CD4-positive, alpha-beta T cell treated with Interleukin-21 for 1 hour (primary cell): ENCODE measurements at places on chromosomes 7 and 10.

- peak; percentile 74 for DNase-seq
These were observed 27.1 kb upstream of the PRKCQ start for GRCh38 chr10:6607182-6607581.

DNA sequence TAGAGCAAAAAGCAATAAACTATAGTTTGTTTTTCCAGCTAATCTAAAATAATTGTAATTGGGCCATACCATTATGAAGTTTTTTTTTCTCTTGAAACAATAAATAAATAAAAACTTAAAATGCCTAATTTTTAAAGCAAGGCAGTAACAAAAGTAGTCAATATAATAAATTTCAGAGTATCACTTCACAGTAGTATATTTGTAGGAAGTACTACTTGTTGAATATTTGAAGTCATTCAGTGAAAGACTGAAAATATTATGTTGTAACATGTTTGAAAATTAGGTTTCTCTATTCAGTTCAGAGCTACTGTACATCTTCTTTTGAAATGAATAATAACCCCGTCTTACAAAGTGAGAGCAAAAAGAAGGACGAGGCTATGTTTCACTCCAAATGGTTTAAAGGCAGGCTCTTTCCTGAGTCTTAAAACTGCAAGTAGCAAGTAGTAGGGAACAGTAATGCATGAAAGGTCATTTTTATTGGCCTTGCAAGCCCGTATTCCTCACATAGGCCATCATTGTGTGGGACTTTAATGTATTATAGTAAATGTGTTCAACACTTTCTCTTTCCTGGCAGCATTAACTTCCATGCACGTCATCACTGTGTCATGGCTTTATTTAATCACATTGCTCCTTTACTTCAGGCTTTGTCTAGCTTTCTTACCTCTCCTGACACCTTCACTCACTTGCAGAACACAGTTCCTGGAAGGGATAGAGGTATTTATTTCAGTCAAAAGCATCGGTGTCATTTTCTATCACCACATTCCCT lies 141.4 kb downstream of the VTI1A start:
- no peak for DNase-seq

- no peak for DNase-seq
These were observed 26.7 kb downstream of the YWHAG start for GRCh38 chr7:76332078-76332477.

DNA sequence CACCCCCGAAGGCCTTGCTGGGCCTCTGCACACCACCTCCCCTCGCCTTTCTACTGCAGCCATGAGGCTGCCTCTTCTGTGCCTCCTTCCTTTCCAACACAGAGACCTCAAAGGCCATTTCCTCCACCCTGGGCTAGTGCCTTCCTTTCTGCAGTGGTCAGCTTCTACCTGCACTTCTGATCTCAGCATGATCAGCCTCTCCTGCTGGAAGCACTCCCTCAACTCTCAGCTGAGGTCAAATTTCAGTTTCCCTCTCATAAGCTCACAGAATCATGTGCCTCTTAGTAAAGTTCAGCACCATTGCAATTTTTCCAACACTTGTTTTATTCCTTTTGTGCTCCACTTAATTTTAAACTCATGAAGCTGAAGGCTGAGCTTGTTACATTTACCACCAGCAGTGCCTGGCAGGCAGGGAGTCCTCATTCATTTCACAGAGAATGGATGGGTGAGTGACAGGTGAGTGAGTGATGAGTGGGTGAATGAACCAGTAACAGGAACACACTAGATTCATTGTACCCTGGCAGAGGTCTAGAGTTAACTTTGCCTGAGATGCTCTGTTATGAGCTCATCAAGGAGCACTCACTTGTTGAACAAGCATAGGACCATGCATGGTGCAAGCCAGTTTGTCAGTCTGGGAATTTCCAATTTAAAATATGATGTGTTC lies 124.0 kb upstream of the PRSS58 start:
- DNase-seq: no peak

GRCh38 chr10:21315645-21316220 lies 209.7 kb downstream of the SKIDA1 start:
- no peak for DNase-seq

GRCh38 chr7:31602041-31602625 lies 84.9 kb upstream of the PPP1R17 start:
- DNase-seq: no peak

GRCh38 chr10:122120008-122120744 lies 131.2 kb downstream of the TACC2 start:
- DNase-seq: no peak

DNA sequence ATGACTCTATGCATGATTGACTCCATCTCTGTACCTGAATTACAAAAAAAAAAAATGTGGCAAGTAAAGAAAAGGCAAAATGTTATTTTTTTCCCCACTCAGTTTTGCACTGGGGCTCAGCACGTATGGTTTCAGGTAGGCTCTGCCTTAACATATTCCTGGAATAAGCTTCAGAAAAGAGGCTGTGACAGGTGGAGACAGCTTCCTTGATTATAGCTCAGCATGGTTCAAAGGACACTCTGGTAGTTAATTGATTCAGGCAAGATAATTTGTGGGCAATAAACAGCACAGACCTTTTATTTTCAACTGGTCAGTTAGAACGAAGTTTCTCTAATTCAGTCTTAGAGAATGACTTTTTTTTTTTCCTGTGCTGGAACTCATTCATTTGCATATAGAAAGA lies 347.3 kb downstream of the GALNT17 start:
- DNase-seq: no peak

- peak; percentile 63 for DNase-seq
These were observed 640 bp upstream of the ZNF425 start for GRCh38 chr7:149126662-149127266.

GRCh38 chr7:111268941-111269340 lies 178.0 kb downstream of the LRRN3 start:
- no peak for DNase-seq

DNA sequence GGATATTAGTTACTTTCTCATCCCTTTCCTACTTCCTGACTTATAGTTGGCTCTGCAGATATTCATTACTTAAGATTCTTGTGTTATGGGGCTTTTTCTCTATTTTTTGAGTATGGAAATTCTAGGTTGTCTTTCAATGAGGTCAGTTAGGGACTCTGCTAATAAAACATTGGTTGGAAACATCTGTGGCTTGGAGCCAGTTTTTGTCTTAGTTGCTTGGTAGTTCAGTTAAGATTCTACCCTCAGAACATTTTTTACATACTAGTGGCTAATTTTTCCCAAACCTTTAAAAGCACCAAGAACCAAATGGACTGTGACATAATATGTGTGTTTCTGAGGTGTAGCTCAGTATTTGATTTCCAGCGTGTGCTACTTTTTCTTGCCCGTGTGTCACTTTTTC lies 305.6 kb upstream of the FZD1 start:
- no peak for DNase-seq

- no peak for DNase-seq
These were observed 90.2 kb upstream of the STEAP4 start for GRCh38 chr7:88396948-88397322.

DNA sequence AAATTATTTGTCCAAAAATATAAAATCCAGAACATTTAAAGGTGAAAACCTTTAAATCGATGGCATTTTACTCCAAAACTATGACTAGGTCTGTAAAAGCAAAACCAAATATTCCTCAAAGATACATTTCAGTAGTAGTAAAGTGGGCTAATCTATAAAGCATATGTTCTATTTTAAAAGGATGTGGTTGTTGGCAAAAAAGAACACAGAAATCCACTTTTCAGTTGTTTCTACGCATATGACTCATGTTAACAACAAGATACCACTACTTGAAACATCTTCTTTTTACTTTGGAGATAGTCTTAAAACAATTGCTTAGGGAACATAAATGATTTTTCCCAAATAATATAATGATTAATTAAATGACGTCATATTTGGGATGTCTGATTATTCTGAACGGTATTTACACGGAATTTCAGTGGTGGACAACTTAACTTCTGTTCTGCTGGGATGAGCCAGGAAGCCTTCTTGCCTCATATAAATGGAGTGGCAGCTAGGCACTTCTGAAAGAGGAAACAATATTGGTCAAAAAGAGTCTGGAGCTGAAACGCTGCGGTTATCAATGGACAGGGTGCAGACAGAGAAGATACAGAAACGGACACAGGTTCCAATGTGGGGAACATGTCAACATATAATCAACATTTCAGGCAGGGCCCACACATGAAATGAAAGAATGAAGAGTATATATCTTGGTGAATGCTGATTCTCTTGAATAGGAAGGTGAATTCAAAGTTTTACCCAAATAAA lies 78.5 kb downstream of the ETV1 start:
- DNase-seq: peak; percentile 12

GRCh38 chr7:79452495-79453265 lies 787 bp downstream of the MAGI2 start:
- no peak for DNase-seq

GRCh38 chr7:109235316-109235715 lies 665.6 kb downstream of the DNAJB9 start:
- DNase-seq: no peak

DNA sequence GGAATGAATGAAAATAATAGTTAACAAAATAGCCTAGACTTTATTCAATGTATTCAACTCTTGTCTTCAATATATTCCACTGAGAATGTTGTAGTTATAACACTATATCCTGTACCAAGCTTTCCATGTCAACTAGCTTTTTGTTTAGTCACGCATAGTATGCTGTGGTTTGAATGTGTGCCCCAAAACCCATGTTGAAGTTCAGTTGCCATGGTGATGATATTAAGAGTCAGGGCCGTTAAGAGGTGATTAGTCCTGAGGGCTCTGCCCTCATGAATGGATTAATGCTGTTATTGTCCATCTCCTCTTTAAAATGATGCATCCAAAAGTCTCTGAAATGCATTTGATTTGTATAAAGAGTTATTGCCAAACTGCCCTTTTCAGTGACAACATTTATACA lies 887.6 kb downstream of the NRG3 start:
- no peak for DNase-seq

DNA sequence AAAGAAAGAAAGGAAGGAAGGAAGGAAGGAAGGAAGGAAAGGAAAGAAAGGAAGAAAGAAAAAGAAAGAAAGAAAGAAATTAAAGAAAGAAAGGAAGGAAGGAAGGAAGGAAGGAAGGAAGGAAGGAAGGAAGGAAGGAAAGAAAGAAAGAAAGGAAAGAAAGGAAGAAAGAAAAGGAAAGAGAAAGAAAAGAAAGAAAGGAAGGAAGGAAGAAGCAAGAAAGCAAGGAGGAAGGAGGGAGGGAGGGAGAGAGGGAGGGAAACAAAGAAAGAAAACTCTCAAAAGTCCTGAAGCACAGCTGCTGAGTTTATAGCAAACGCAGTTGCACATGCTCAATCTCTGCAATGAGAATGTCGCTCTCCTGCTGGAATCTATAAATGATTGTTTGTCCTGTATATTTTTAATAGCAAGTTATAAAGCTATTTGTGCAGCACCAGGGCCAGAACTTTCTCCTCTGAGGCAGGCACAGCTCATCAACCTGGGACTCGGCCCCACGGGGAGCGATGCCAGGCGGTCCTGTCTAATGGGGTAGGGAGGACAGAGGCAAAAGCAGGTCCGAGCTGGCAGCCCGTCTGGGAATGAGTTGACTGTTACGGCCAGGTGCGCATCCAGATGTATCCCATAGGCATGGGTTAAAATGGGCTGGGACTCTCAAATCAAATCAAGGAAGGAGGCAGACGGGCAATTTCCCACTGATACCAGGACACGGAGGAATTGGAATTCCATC lies 118.0 kb upstream of the PFKP start:
- no peak for DNase-seq

- DNase-seq: no peak
These were observed 7.6 kb upstream of the ADCYAP1R1 start for GRCh38 chr7:31044529-31044928.

- no peak for DNase-seq
These were observed 8.5 kb upstream of the CHCHD1 start for GRCh38 chr10:73773152-73773879.

- no peak for DNase-seq
These were observed 101.9 kb downstream of the PODXL start for GRCh38 chr7:131454498-131454897.

- no peak for DNase-seq
These were observed 102.8 kb downstream of the KAT6B start for GRCh38 chr10:74929197-74929596.

DNA sequence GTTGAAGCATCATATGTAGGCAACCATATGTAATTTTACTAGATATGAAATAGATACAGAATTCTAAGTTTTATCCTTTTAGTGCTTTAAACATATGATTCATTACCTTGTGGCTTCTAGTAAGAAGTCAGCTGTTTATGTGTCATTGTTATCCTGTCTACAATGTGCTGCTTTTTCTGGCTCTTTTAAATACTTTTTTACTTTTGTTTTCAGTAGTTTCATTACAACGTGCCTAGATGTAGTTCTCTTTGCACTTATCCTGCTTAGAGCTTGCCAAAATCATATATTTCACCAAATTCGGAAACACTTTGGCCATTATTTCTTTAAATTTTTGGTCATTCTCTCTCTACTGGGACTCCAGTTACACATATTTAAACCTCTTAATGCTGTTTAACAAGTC lies 26.4 kb downstream of the YAE1 start:
- no peak for DNase-seq

DNA sequence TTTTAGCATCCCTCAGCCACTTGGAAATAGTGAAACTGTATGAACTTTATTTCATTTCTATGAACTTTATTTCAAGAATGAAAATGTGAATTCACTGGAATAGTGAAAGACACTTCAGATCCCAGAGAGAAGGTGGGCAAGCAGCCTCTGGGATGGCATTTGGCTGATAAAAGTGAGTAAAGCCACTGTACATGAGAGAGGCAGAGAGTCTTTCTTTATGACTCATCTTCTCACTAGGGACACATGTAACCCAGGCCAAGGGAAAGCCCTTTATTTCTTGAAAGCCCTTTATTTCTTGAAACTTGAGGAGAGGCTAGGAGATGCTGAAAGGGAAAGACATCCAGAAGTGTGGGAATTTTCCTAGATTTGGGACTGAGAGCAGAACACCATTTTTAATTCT lies 148.9 kb upstream of the SMIM30 start:
- no peak for DNase-seq

DNA sequence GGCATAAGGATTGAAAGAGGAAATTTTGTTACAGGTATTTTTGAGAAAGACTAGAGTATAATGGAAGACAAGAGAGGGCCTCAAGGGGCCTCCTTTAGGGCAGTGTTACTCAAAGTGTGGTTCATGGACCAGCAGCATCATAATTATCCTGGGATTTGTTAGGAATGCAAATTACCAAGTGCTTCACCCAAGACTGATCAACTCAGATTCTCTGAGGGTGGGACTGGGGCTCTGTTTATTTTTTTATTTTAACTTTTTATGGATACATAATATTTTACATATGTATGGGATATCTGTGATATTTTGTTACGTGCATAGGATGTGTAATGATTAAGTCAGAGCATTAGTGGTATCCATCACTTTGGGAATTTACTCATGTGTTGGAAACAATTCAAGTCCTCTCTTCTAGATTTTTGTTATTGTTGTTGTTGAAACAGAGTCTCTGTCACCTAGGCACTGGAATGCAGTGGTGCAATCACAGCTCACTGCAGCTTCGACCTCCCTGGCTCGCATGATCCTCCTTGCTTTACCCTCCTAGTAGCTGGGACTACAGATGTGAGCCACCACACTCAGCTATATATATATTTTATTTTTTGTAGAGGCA lies 2.2 kb upstream of the KCTD7 start:
- DNase-seq: no peak

- DNase-seq: no peak
These were observed 120.9 kb downstream of the CREB5 start for GRCh38 chr7:28533267-28533666.

- peak; percentile 13 for DNase-seq
These were observed 70.4 kb upstream of the APBB1IP start for GRCh38 chr10:26367771-26368170.
